ENCODE measurements at places on chromosomes 2 and 18. TPM values are rescaled to one million over a fixed set of nuclear protein-coding genes. Genes with fewer than 3 reads are reported as not detected.

Gene PLGLB2
- total RNA-seq, result not detected

Gene ELOA2
- total RNA-seq, result not detected

Gene GMCL1
- total RNA-seq, result 24.1 TPM

Gene ANKRD23
- total RNA-seq, result 6.0 TPM

Gene NEURL3
- not detected for total RNA-seq

Gene TMEM169
- total RNA-seq, result not detected

Gene BMP10
- not detected for total RNA-seq

Gene IL36G
- not detected for total RNA-seq

Gene HOXD13
- total RNA-seq, result not detected

Gene ITPRIPL1
- total RNA-seq, result 1.6 TPM

Gene NETO1
- not detected for total RNA-seq

Gene AMER3
- total RNA-seq, result not detected

DNA sequence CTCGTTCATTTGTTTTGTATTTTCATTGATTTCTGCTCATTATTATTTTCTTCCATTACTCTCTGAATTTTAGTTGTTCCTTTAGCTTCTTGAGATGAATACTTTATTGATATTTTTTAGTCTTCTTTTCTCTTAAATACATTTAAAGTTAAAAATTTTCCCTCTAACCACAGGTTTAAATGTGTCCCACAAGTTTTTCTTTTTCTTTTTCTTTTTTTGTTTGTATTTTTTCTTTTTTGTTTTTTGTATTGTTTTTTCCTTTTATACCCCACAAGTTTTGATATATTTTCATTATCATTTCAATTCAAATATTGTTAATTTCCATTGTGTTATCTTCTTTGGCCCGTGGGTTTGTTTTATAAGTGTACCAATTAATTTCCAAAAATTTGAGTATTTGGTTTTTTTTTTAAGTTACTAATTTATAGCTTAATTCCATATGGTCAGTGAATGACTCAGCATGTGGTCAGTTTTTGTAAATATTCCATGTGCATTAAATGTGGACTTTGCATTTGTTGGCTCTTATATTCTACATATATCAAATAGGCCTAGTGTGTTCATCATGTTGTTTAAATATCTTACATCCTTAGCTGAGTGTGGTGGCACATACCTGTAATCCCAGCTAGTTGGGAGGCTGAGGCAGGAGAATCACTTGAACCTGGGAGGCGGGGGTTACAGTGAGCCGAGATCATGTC is 16.2 kb downstream of the CENPO start:
- DNase-seq, result no peak

GRCh38 chr2:54321047-54321446 is 65.0 kb upstream of the TSPYL6 start:
- no peak for DNase-seq

GRCh38 chr2:144480285-144480684 is 39.6 kb downstream of the ZEB2 start:
- no peak for DNase-seq

- DNase-seq, result no peak
Measured at GRCh38 chr2:201118961-201119854, 3.2 kb downstream of the CFLAR start.

DNA sequence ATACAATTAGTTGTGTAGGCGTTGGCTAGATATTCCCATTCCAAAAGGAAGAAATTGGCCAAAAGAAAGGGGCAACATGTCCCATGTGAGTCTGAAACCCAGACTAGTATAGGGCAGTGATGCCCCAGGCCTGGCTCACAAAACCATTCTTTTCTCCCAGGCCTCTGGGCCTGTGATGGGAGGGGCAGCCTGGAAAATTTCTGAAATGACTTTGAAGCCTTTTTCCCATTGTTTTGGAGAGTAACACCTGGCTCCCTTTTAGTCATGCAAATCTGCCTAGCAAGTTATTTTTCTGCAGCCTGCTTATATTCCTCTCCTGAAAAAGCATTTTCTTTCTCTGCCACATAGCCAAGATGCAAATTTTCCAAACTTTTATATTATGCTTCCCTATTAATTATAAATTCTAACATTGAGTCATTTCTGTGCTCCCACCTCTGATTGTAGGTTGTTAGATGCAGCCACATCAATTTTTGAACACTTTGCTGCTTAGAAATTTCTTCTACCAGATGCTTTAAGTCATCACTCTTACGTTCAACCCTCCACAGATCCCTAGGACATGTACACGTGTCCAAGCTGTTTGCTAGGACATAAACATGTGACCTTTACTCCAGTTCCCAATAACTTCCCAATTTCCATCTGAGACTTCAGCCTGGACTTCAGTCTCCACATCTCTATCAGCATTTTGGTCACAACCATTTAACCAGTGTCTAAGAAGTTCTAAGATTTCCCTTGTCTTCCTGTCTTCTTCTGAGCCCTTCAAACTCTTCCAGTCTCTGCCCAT is 76.1 kb upstream of the MC4R start:
- no peak for DNase-seq

DNA sequence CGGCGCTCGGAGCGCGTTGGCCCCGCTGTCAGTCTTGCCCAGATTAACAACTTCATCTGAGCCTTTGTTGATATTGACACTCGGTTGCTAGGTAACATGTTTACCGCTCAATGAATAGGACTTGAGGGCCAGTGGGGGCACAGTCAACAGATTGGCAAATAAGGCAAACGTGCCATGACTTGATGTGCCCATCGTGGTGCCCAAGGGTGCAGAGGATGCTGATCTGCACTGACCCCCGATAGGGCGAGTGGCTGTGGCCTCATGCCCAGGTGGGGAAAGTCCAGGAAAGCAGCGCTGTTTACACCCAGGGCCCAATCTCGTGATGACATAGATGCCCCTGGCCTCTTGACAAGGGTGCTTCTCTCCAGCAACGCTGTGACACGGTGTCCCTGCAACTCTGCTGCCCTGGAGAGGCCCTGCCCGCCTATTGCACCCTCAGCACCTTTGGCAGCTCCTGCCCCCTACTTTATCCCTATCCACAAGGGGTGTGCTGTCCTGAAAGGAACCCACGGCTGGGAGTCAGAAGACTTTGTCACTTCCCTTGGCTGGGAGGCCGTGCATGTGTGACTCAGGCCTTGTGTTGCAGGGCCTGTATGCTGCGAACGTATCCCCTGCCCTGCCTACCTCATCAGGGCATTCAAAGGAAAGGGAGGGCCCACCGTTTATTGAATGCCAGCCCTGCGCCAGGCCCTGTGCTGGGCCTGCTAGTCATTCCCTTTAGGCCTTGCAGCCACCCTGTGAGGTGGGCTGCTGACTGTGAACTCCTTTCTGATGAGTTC is 158.0 kb downstream of the INHBB start:
- no peak for DNase-seq

- DNase-seq, result no peak
Measured at GRCh38 chr2:11030909-11031308, 119.2 kb downstream of the KCNF1 start.

DNA sequence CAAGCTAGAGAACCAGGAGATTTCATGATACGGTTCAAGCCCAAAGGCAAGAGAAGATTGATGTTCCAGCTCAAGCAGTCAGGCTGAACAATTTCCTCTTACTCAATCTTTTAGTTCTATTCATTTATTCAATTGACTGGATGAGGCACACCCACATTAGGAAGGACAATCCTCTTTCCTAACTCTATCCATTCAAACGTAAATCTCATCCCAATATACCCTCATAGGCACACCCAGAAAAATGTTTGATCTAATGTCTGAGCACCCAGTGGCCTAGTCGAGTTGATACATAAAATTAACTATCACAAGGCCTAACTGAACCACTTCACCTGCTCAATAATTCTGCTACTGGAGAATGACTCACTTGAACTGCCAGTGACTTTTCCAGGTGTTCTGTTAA is 180.7 kb downstream of the RAD51AP2 start:
- DNase-seq, result no peak

- no peak for DNase-seq
Measured at GRCh38 chr18:55228191-55228590, 268.9 kb upstream of the CCDC68 start.

- no peak for DNase-seq
Measured at GRCh38 chr2:159849160-159849813, 51.3 kb upstream of the CD302 start.

DNA sequence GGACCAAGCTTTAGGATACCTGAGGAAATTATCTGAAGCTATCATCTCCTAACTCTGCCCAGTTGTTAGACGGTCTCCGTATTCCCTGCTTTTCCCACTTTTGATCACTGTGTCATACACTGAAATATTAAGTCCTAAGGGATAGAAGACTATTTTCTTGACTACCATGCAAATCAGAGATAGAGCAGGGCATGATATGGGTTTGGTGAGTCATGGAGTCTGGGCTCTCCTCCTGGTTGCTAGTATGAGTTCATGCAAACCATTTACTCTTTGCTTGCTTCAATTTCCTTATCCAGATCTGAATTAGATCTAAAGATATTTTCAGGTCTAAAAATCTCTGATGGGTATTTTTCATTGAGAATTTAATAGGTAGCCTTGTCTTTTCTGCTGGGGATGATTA is 55.0 kb downstream of the EHBP1 start:
- DNase-seq, result no peak

GRCh38 chr2:174014699-174015070 is 49.5 kb upstream of the SP3 start:
- DNase-seq, result no peak

DNA sequence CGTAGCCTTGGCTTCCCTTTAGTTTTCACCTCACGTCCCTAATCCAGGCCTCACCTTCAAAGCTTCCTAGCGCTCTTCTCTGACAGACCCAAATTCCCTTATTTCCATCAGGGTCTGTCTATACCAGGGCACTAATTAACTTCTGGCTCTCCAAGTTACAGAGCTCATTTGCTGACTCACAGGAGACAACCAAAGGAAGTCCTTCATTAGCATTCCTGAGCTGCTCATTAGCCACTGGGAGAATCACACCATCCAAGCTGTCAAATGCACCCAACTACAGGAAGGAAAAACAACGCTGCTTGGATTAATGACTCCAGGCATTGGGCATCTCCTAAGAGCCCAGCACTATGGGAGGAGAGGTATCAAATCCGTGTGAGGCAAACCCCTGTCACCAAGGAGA is 109.8 kb upstream of the ALK start:
- no peak for DNase-seq

GRCh38 chr2:191474464-191474863 is 203.5 kb upstream of the NABP1 start:
- no peak for DNase-seq

All from thoracic aorta (tissue), 2 donors.